Chondrocyte (in vitro differentiated cells): ENCODE measurements at places on chromosomes 1 and 21. TPM values are rescaled to one million over a fixed set of nuclear protein-coding genes. Genes with fewer than 3 reads are reported as not detected.

DNA sequence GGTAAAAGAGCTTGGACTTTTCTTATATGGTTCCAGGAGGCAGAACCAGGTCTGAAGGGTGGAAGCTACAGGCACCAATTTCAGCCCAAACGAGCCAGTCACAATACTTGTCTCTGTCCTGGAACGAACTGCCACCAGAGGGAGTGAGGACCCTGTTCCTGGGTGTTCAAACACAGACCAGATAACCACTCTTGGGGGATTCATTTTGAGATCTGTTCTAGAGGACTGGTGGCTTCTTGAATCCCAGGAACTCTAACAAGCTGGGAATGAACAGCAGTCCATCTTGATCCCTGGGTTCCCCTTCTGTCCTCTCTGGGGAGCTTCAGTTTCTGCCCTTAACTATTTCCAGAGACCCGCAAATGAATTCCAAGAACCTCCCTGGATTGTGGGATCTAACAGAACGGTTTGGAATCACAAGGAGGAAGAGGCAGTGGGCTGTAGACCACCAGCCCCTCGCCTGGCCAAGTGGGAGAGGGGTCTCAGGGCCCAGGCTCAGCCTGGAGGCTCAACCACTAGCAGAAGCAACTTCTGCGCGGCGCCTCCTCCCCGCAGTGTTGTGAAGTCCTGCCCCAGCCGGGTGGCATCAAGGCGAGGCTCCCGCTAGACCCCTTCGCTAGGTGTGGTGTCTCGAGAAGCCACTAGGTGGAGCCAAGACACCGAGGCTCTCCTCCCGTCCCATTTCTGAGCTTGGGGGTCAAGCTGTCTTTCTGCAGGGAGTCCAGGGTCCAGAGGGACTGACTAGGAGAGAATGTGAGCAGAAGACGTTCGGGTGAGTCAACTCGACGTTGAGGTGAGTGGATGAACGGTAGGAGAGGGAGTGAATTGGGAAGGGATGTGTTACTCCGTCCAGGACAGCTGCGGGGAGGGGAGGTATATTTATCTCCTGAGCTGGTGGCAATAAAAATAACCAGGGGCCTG, 12.1 kb upstream of the NES start:
- no peak for DNase-seq

- DNase-seq, result no peak
Observed at GRCh38 chr1:91440847-91441246, 36.2 kb upstream of the HFM1 start.

- DNase-seq, result no peak
Observed at GRCh38 chr1:169119405-169119804, 12.9 kb downstream of the ATP1B1 start.

DNA sequence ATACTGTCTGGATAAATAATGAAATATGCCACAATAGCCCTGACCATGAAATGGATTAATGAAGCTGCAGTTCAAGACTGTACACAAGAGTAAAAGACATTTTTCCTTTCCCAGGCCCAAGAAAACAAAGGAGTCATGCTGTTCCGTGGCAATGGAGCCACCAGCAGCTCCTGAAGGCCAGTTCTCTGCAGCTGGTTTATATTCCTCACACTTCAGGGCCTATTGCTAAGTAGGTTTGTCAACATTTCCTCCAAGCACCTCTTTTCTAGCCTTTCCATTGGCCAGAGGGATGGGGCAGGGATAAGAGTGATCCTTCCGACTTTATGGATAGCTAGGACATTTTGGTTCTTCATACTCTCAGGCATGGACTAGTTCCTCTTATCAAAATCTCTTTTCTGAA, 24.2 kb upstream of the RGL1 start:
- no peak for DNase-seq

- peak; percentile 65 for DNase-seq
Observed at GRCh38 chr1:155207806-155208540, at the start of gene THBS3. THBS3 (minus strand) TSS chr1:155207897; CDS start chr1:155207876, 21 bp downstream.

DNA sequence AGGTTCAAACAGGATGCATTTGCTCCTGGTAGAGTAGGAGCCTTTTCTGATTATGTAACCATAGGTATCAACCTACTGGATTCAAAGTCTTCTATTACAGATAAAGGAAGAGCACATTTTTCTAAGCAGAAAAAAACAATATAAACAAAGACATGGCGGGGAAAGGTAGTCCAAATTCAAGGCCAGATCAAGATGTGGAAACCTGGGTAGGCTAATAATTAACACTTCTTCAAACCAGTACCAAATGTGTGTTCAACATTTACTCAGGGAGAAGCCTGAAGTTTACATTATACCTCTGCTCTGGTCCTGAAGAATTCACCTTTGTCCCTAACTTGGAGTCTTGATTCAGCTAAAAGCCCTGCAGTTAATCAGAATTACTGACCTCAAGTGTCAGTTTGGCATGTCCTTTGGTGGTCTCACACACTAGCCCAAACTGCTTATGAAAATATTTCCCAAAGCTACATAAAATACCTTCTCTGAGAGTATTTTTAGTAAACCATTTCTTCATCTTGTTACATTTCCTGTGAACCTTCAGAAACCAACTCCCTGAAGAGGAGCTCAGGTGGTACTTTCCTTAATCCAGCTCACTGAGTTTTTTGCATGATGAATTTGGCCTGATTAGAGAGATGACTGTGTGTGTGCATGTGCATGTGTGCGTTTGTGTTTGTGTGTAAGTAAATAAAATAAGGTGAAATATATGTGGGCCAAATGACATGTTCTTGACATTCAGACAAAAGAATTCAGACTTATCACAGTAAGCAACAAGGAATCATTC, 70.2 kb downstream of the TOR3A start:
- no peak for DNase-seq

- DNase-seq, result no peak
Observed at GRCh38 chr1:207873055-207873890, 37.7 kb downstream of the CD34 start.

GRCh38 chr1:27049607-27050006, 37.0 kb upstream of the TENT5B start:
- no peak for DNase-seq

DNA sequence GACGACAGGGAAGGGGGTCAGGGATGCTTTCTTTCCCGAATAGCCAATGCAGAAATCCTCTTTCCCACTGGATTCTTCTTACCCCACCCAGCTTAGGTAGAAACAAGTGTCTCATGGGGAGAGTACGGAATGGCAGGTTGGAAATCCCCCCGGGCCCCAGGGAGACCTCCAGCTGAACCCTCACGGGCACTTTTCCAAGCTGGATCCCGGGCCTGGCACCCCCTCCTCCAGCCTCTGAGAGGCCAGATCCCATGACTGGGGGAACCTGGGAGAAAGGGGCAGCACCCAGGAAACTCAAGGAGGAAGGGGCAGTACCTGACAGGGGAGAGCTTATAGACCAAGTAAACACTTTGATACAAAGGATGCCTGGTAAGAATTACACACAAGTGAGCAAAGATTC, 1.3 kb downstream of the PKP1 start:
- no peak for DNase-seq

DNA sequence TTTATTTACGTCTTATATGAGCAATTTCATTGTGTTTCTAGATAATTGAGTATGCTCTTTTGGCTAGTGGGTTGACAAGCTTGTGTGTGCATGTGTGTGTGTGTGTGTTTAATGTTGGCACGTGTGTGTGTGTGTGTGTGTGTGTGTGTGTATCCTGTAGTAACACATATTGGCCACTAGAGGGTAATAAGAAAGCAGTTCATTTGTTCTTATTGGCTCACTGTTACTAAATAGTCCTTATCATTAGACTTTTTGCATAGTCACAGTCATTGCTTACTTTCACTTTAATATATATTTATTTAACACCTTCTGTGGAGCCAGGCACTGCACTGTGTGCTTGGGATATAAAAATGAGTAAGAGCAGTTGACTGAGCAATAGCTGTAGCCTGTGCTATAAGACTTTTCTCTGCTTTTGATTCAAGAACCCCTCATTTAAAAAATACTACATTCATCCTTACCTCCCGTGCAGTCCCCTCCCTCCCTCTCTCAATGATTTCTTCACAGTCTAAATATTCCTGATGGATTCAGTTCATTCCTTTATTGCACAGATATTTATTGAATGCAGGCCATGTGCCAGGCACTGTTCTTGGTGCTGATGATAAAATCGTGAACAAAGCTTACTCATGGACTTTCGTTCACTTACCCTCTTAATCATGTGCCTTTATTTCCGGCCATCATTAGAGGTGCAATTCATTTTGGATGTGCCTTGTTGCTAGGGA, 96.7 kb downstream of the DYRK1A start:
- DNase-seq, result no peak

DNA sequence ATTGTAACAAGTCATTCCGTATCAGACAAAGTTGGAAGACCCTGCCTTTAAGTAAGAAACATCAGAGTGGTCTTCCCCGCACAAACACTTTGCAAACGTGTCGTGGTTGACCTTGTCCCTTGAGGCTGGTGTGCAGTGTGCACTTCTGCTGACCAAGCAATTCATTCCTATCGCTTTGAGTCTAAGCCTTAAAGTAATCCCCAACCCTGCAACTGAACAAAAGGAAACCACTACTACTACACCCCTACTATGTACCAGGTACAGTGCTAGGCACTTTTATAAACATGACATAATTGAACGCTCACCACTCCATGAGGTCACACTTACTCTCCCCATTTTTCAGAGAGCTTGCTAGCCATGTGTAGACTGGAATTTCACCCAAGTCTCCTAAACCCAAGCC, 10.6 kb downstream of the ITPKB start:
- no peak for DNase-seq

DNA sequence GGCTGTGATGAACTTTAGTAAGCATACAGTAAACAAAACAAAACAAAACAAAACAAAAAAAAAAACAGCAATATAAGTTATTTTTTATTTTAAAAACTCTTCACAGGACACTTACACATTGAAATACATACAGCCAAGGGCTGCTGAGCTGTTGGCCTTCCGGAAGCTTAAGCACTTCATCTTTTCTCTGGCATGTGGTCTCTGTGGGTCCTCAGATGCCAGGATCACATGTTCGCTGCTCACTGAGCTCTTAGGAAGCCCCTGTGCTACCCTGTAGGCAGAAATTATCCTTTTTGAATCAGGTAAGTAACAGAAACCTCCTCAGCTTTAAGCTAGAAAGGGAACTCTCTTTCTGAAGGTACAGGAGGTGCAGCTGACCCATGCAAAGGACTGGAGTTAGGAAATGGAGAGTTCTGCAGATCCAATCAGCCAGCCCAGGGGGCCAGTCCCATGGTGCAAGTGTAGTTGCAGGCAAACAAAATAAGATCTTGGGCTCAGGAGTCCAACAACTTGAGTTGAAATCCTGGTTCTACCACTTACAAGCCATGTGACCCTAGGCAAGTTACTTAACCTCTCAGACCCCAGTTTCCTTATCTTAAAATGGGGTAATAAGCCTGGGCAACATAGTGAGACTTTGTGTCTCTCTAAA, 22.4 kb upstream of the MED18 start:
- DNase-seq, result no peak

- no peak for DNase-seq
Observed at GRCh38 chr1:211229365-211229759, 29.8 kb upstream of the RCOR3 start.

DNA sequence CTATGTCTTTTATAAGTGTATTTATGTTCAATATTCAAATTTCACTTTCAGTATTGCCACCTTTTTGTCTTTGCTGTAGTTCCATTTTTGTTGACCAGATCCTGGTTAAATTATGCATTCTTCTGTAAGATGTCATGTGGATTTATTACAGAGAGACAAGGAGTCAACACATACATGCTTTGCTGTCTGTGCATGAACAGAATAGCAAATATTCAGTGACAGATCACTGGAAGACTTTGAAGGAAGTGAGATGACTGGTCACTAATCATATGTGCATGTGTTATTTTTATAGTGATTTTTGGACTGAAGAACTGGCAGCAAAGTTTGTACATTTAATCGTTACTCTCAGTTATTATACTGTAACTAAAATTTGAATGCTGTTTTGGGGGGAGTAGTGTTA, 117.2 kb downstream of the PLPPR5 start:
- DNase-seq, result no peak

DNA sequence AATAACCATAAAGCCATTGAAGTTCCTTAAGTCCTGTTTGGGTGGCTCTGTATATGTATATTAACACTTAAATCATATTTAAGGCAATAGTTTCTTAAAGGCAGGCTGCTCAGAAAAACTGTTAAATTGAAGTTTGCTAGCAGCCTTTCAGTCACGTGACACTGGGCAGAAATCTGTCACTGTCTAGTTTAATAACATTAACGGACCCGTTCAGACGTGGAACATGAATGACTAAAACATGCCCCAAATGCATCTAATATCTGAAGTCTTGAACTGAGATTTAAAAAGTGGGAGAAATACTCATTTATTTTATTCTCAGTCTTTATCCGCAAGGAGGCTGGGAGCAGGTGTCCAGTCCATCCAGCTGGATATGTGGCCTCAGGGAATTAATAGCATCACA, 3.3 kb upstream of the SPATA1 start:
- DNase-seq, result no peak

GRCh38 chr21:45735259-45736000, 91.9 kb downstream of the PCBP3 start:
- no peak for DNase-seq

DNA sequence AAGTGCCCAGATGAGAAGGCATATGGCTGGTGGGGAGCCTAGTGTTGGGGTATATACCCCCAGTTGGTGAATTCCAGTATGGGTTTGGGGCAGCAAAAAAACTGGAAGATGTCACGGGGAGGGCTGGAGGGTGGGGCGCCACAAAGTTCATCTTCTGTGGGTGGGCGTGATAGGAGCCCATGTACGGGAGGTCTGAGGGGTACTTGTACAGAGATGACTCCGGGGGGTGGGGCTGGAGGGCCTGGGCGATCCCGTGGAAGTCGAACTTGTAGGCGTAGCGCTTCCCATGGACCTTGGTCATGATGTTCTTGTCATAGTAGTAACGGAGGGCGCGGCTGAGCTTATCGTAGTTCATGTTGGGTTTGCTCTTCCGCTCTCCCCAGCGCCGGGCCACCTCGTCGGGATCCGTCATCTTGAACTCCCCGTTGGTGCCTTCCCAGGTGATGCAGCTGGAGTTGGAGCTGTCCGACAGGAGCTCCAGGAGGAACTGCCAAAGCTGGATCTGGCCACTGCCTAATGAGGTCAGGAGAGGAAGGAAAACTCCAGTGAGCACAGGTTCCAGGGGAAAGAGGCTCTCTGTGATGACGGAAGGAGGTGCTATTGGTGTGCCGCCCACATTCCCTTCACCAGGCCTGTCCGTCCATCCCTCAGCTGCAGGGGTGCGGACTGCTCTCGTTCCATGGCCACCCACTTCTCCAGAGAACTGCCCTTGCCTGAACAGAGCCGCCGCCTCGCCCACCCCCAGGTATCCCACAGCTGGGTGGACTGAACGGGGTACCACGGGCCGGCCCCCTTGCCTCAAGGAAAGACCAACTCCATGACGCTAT, 114.7 kb downstream of the ERG start:
- DNase-seq, result no peak

- no peak for DNase-seq
Observed at GRCh38 chr1:96845464-96845863, 123.9 kb downstream of the PTBP2 start.

Gene MAEL
- total RNA-seq, result 0.56 TPM in 1 of 3 replicates, not detected in the others

Gene F11R
- 0.54 to 0.90 TPM (median 0.68 TPM) in 3 replicates for total RNA-seq

Gene FCRL5
- total RNA-seq, result not detected in 3 replicates

Gene MTARC1
- 2.5 to 5.4 TPM (median 2.8 TPM) in 3 replicates for total RNA-seq

Gene BARHL2
- total RNA-seq, result not detected in 3 replicates

Gene FMO2
- 0.24 to 0.87 TPM (median 0.55 TPM) in 3 replicates for total RNA-seq

Gene CHI3L1
- total RNA-seq, result not detected in 3 replicates

Gene RUNX3
- total RNA-seq, result 1.8 to 2.9 TPM in 2 of 3 replicates, not detected in the other

Gene COPA
- 223 to 284 TPM (median 239 TPM) in 3 replicates for total RNA-seq
